ENCODE measurements at places on chromosomes 7 and 10. TPM values are rescaled to one million over a fixed set of nuclear protein-coding genes. Genes with fewer than 3 reads are reported as not detected.

GRCh38 chr7:127798023-127798422 is 146.0 kb downstream of the SND1 start:
- H3K27me3 ChIP-seq: no peaks in the 10 kb centered on the region
- no peak overlapping the region for H3K27ac ChIP-seq
- H3K4me1 ChIP-seq: no peaks in the 10 kb centered on the region

- DNase-seq: no peak
- no peaks in the 10 kb centered on the region for H3K27me3 ChIP-seq
- no peaks in the 10 kb centered on the region for H3K4me1 ChIP-seq
- H3K36me3 ChIP-seq: no peaks in the 10 kb centered on the region
- no peak overlapping the region for H3K27ac ChIP-seq
These were observed 891.1 kb upstream of the AUTS2 start for GRCh38 chr7:68707159-68707558.

GRCh38 chr10:86968994-86969355 is 693 bp downstream of the ADIRF start:
- peak overlapping the region; percentile 97 for H3K27ac ChIP-seq
- H3K27me3 ChIP-seq: no peaks in the 10 kb centered on the region
- peak overlapping the region; percentile 48 for H3K4me3 ChIP-seq
- DNase-seq: no peak
- H3K36me3 ChIP-seq: no peaks in the 10 kb centered on the region
- H3K4me1 ChIP-seq: peaks cover 4% of the 10 kb centered on the region

The SRPK2 gene
- 99.5 TPM for total RNA-seq
